ENCODE measurements at places on chromosomes 2 and 18.

GRCh38 chr2:239106314-239106908, 258.5 kb downstream of the TWIST2 start:
- DNase-seq = no peak

DNA sequence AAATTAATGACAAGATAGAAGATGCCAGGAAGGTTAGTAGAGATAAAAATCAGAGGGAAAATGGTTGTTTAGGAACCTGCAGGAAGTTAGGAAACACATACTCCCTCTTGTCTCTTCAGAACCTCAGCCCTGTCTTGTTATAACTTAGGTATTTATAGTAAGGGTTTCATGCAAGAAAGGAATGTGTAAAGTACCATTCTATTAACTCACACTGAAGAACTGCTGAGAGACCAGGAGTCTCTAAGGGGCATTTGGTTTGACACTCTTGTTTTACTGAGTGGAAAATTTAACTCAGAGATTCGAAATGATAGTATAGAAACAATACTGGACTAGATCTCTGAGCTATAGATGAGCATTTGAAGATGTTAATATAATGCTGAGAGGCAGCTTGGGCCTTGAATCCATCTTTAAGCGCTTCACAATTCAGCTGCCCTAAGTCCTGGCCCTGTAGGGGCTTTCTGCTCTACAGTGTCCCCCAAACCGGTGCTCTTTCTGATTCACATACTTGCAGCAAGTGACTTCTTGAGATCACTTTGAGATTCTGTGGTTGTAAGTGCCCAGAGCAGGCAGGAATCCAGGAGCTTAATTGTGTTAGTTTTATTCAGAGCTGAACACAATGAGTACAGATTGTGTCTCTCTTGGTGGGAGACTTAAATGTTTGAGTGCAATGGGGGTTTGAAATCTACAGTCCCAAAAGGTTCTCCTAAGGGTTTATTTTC, 235.0 kb upstream of the RGPD4 start:
- DNase-seq = no peak

- no peak for DNase-seq
Measured at GRCh38 chr2:191178806-191179514, 28.2 kb upstream of the STAT4 start.

DNA sequence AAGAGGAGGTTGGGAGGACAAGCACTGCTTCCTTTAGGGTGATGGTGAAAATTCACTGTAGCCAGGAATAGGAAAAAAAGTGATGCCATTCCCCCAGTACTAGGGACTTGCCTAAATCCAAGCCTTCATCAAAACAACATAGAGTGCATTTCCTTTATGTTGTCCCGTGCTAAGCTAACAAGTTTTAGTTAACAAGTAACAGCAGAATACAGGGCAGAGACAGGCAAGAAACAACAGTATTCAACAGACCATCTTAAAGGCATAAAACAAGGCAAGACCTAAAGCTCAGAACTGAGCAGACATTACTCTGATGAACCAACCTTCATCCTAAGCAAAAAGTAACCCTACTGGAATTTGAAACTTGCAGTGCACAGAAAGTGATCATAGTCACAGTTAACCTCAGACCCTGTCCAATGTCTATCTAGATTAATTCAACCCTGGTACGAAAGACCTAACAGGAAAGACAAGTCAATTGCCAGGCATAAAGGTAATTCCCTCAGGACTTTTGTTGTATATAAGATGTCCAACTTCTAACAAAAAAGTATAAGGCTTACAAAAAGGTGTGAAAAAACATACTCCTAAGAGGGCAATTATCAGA, 34.4 kb upstream of the GALNT1 start:
- no peak for DNase-seq

GRCh38 chr2:15933184-15933845, 7.0 kb upstream of the MYCN start:
- no peak for DNase-seq

DNA sequence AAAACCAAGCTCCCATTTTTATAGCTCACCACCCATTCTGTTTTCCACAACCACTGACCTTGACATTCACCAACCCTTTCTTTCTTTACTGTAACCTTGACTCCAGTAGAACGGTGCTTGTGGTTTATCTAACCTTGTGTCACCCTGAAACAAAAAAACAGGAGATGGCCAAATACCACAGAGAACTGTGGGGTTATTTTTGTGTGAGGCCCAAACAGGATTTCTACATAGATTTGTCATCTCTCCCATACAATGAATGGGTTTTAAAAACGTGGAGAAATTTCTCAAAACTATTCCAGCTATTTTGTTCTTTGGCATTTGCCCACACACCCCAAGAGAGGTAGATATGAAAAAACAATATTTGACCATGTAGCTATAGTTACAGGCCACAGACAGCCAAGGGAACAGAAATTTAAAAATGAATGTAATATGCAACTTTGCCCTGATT, 231.3 kb upstream of the TANK start:
- DNase-seq = no peak

DNA sequence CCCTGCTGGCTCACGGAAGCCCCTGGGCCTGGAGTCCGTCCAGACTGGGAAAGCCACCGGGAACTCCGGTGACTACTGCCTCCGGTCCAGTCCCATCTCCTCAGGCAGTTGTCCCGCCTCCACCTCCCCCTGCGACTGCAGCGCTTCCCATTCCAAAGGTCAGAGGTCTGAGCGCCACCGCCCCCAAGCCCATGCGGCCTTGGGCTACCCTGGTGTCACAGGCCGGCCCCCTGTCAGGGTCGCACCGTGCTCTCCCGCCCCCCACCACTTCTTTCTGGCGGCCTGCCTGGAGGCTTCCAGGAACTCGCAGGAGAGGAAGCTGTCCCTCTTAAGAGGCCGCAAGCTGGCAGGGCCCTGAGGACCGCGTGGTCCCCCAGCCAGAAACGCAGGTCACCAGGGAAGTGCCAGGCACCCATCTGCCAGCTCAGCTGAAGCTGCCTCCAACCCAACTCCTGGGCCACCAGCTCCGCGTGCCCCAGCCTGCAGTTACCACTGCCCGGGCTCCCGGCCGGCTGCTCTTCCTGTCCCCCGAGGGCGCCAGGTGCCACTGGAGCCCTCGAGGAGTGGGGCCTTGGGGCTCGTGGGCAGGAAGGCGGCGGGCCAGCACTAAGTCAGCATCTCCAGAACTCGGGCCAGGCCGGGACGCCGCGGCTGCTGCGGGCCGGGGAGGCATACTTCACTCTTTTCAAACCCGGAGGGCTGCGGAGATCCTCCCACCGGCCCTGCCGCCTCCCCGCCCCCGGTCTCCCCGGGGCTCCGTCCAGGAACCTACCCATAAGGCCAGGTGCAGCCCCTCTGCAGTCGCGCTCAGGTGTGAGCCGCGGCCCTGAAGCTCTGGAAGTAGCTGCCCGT, 83.3 kb upstream of the POMC start:
- no peak for DNase-seq

- no peak for DNase-seq
Measured at GRCh38 chr2:12091201-12091806, 344.9 kb downstream of the LPIN1 start.

DNA sequence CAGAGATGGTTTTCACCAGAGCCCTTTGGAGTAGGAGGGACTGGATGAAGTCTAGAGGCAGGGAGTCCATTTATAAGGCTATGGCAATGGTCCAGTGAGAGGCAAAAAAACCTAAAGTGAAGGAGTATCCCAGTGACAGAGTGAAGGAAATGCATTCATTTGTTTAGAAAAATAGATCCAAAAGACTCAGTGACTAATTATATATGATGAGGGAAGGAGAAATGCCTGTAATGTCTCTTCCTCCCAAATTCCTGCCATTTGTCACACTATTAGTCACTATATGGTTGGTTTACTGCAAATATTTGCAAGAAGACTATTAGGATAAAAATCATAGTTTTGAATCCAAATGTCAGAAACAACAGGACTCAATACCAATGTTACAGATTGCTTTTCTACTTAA, 104.2 kb downstream of the ZNF521 start:
- no peak for DNase-seq

- DNase-seq = no peak
Measured at GRCh38 chr2:106193690-106193976, 468 bp downstream of the UXS1 start.

DNA sequence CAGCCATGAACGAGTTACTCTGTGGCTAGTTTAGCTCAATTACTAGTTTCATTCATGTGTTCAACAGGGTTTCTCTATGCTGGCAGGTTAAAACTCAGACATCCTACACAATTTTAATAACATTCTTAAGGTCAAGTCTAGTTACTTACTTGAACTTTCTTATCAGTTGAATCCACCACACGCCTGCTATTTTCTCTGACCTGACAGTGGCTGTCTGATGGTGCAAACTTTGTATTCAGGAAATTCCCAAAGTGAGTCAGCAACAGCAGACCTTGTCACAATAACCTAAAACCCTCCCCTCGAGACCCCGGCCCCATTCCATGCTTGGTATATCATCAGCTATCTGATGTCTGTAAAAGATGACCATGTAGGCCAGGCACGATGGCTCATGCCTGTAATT, 20.8 kb upstream of the CIDEA start:
- DNase-seq = no peak

- DNase-seq = no peak
Measured at GRCh38 chr2:72694715-72695496, 130.9 kb downstream of the EXOC6B start.

GRCh38 chr2:188765522-188766470, 208.4 kb upstream of the COL3A1 start:
- DNase-seq = no peak

DNA sequence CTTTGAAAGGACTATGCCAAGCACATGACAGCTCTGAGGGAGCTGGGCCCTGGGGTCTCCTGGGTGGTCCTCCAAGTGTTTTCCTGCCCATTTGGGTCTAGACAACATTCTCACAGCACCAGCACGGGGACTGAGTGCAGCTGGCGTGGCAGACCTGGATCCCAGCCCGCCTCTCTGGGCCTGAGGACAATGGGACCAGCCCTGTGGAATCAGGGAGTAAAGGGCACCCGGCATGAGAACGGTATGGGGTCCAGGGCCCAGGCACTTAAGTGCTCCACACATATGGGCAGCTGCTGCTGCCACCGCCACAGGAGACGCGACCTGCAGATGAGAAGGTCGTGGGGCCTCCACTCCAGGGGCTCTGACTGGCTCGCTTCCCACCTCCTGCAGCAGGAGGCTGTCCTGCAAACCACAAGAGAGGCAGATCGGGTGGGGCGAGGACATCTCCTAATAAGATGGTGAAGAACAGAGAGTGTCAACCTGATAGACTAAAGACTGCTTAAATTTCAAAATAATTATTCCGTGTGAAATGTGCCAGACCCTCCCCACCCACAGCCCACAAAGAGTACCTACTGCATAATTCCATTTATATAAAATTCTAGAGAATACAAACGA, 46.3 kb downstream of the FAM178B start:
- DNase-seq = no peak

DNA sequence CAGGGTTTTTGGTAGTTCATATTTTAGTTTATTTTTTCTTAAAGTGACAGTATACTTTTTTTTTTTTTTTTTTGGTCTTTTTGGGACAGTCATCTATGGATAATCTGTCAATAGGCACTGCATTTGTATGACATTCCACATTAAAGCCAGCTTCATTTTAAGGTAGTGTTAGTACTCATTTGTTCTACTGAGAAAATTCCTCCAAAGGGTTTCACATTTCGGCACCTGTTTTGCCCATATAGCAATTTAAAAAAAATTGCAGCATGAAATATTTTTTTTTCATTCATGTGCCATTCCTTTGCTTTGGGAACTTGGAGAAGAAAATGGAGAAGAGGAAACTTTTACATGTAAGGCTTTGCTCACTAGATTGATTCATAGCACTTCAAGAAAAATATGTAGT, 276.3 kb upstream of the TCF4 start:
- no peak for DNase-seq

- DNase-seq = no peak
Measured at GRCh38 chr2:153417077-153417476, 61.5 kb downstream of the RPRM start.

- no peak for DNase-seq
Measured at GRCh38 chr2:42755191-42755880, 8.6 kb downstream of the OXER1 start.

GRCh38 chr2:148989882-148990493, 48.5 kb upstream of the LYPD6B start:
- DNase-seq = no peak

DNA sequence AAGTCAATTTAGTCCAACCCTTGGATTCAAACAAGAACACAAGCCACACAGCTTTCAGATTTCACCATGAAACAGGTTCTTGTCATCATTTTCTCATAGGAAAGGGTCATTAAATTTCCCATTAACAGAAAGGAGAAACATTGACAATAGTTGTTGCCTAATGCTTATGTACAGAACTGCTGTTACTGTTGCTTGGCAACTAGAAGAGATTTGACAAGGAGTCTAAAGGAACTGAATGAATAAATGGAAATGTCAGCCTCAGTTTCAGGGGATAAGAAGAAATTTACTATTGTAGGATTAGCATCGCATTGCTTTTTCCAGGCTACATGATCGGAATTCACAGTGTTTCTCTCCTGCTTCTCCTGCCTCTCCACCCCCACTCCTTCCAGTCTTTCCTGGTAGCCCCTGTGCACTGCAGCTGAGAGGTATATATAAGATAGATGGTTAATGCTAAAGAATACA, 90.3 kb downstream of the SPATS2L start:
- DNase-seq = no peak

DNA sequence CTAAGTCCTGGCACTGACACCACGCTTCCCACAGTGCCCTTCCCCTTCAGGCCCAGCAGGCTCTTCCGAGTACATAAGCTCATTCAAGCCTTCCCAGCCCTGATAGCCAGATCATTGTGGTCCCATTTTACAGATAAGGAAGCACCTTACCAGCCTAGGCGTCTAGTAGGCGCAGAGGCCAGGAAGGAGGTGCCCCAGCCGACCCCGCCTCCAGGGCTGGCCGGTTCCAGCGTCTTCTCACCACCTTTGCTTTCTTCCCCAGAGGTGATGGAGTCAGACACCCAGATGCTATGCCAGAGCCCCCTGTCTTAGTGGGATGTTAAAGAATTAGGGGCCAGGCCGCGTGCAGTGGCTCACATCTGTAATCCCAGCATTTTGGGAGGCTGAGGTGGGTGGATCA, 28.9 kb upstream of the EFHD1 start:
- DNase-seq = no peak

GRCh38 chr2:163132850-163133249, 294.3 kb upstream of the KCNH7 start:
- no peak for DNase-seq

GRCh38 chr2:85063981-85064599, 69.1 kb upstream of the TCF7L1 start:
- no peak for DNase-seq

DNA sequence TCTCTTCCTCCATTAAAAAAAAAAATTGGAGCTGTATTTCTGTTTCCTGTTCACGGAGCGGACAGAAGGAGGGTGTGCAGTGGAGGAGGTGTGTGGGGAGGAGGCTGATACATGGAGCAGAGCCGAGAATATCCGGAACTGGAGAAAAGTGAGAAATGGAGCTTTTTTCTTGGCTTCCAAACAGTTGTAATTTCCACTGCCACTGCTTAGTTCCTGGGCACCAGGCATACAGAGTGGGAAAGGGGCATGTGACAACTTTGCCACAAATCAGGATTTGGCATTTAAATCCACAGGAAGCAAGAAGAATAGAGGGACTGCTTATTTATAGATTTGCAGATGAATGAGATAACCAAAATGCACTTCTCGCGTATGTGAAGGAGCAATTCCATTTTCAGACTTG, 71.2 kb downstream of the BCL11A start:
- no peak for DNase-seq
